SHP77 treated with DMSO at 0.1 percent for 48 hours (cell line): ENCODE measurements at places on chromosomes 3 and 15.

- DNase-seq, result no peak
These were observed 207.2 kb downstream of the IGSF11 start for GRCh38 chr3:118827446-118827845.

- DNase-seq, result no peak
These were observed 2.9 kb downstream of the PHGR1 start for GRCh38 chr15:40353697-40354096.

DNA sequence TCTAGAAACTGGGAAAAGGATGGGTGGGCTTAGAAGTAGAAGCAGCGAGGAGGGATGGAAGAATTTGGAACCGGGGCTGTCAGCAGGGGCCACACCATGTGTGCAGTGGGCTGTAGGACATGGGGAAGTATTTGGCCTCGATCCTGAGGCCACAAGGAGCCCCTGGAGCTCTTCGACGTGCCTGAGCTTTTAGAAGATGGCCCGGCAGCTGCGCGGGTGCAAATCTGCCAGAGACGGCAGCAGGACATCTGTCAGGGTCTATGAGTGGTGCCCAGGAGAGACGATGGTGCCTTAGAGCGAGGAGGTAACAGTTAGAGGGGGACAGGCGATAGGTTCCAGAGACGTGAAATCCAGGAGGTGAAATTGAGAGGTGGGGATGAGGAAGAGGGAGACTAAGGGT is 321.1 kb downstream of the UACA start:
- DNase-seq, result no peak

GRCh38 chr3:181629711-181630110 is 82.0 kb upstream of the SOX2 start:
- no peak for DNase-seq

DNA sequence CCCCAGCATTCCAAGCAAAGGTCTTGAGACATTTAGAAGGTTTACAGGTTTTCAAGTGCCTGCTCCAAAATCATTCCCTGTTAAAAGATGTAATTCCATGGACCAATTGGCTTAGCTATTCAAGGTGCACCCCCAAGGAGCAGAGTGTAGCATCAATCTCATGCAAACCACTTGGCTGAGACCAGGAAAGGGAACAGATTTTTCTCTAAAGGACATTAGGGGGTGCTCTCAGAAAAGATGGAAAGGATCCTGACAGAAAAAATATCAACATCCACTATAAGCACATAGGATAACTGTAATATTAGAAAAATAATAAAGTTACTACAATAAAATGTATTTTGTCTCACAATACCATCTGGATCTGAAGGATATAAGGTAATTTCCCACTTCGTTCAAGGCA is 328.0 kb upstream of the CDIN1 start:
- no peak for DNase-seq
